ENCODE measurements at places on chromosomes 4 and X.

GRCh38 chr4:140125374-140125773 is 28.6 kb downstream of the MAML3 start:
- DNase-seq: no peak

- DNase-seq: no peak
Measured at GRCh38 chr4:98680806-98681205, 22.4 kb upstream of the TSPAN5 start.

- peak; percentile 0 for DNase-seq
Measured at GRCh38 chrX:3962511-3963311, 249.3 kb upstream of the PRKX start.

DNA sequence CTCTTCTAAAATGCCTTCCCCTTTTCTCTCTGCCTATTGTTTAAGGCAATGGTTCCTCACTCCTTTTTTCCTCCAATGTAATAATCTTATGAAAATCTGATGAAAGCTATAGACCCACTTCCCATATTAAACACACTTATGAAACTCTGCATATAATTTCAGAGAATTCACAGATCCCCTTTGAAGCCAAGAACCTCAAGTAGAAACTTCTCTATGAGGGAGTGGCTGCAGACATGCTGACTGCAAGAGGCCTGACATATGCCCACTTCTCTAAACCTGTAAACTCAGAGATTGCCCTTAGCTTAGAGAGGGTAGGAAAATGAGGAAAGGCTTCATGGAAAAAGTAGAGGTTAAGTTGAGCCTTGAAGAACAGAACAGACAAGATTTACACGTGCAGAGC is 37.6 kb downstream of the TAB3 start:
- no peak for DNase-seq

DNA sequence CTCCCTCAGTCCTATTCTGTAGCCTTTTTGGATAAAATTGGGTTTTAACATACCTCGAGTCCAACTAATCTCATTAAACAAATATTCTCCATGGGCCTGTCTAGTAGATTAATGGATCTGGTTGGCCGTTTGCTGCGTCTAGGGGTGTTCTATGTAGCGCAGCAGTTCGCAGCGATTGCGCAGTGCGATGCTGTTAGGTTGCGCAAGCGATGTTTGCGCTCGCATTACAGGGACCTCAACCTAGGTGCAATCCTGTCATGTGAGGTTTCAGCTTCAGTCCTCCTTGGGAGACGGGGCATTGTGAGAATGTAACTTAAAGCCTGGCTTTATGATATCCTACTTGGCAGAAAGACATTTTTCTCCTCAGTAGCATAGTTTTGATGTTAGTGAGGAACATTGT is 14.0 kb downstream of the OGT start:
- no peak for DNase-seq

- no peak for DNase-seq
Measured at GRCh38 chrX:10854594-10854993, 234.2 kb upstream of the MID1 start.

DNA sequence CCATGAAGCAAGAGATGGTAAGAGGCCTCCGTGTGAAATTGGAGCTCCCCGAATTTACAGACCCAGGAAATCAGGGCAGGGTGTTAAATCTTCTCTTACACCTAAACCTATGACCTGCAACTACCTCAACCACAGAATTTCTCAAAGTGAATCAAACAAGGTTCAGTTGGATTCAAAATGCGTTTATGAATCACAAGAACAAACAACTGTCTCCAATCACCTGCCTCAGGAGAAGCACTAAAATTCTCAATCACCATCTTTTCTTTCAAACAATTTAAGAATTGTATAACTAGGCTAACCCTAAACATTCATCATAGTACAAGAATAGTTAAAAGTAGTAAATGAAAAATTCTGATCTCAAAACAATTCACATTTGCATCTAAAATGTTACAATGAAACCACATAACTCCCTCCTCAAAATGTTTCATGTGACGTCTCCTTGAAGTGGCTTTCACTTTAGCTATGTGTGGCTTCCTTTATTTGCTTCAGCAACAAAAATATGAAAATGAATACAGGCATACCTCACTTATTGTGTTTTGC is 19.2 kb downstream of the PPP3CA start:
- no peak for DNase-seq

- DNase-seq: no peak
Measured at GRCh38 chrX:103861200-103861599, 29.1 kb upstream of the RAB9B start.

DNA sequence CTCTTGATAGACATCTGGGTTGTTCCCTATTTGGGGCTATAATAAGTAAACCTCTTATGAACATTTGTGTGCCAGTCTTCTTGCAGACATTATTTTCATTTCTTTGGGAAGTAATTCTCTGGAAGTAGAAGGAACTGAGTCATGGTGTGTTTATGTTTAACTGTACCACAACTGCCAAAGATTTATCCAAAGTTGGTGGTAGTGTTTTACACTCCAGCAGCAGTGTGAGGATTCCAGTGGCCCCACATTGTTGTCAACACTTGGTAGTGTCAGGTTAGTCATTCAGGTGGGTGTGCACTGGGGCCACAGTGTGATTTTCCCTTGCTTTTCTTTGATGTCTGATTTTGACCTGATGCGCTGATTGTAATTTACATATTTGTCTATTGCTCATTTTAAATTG is 5.0 kb upstream of the UVSSA start:
- no peak for DNase-seq

- DNase-seq: no peak
Measured at GRCh38 chr4:79213010-79213409, 112.9 kb downstream of the NAA11 start.

DNA sequence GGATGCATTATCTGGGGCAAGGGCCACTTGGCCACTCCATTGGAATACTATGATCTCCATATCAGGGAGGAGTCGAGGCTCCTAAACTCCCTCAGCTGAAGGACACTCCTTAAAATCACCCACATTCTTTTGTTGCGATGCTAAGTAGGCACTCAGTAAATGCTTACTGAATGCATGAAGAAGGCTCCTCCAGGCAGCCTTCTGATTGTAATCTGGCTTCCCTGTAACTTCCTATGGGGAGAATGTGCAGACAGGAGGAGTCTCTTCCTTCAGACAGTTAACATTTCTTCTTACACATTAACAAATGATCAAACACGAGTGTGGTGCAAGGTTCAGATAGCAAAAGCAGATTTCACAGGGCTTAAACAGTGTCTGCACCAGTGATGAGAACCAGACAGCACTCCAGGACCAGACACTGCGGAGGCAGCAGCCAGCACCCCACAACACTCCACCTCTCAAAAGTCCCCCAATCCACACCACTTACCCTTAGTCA is 21.4 kb upstream of the USO1 start:
- no peak for DNase-seq

DNA sequence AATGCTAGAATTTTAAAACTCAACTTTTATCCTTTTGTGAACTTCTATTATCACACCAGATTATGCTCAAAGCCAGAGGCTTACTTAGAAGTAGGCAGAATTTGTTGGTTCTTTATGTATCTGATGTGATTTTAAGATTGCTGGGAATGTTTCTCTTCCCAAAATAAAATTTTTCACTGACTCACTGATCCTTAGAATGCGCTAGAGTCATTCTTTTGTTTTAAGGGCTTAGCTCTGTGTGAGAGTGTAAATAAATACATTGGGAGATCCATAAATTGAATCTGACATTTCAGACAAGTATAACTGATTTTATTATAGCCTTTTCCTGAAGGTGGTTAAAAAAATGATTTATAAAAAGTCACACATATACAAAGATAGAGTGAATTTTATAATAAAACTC is 101.3 kb downstream of the LARP1B start:
- DNase-seq: no peak

- DNase-seq: no peak
Measured at GRCh38 chr4:159105761-159106243, 2.9 kb downstream of the RAPGEF2 start.

GRCh38 chrX:10972706-10973105 is 138.4 kb upstream of the HCCS start:
- no peak for DNase-seq

- DNase-seq: no peak
Measured at GRCh38 chr4:337932-338758, 531 bp downstream of the ZNF141 start.

DNA sequence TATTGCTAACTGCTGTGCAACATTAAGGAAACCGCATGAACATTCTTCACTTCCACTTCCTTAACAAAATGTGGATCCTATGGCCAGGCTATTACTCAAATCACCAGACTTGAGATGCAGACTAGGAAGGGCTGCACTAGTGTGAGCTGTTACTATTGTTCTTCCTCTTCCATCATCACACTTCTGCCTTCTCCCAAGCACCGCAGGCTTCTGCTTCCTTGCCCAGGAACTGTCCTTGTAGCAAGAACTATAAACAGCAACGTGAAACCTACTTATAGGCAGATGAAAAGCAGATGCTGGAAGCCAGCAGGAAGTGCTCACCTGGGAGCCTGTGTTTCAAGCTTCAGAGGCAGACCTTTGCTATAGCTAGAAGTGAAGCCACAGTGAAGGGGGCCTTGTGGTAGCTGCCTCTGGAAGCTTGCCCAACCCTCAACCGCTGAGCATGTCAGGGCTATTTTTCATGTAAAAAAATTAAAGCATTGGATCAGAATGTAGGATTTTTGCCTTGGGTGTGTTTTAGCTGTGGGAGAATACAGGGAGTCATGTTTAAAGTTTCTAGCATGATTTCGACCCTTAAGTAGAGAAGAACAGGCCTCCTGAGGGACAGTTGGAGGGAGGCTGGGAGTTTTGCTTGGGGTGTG is 43.9 kb downstream of the CLNK start:
- DNase-seq: no peak

- no peak for DNase-seq
Measured at GRCh38 chr4:11312389-11312788, 116.3 kb downstream of the HS3ST1 start.

Data from DMS79 (cell line).